ENCODE measurements at places on chromosomes 11 and 22.

GRCh38 chr11:20251496-20251895, 91.2 kb upstream of the DBX1 start:
- no peak for DNase-seq

GRCh38 chr11:555780-556661, 4.5 kb downstream of the LMNTD2 start:
- DNase-seq: no peak

DNA sequence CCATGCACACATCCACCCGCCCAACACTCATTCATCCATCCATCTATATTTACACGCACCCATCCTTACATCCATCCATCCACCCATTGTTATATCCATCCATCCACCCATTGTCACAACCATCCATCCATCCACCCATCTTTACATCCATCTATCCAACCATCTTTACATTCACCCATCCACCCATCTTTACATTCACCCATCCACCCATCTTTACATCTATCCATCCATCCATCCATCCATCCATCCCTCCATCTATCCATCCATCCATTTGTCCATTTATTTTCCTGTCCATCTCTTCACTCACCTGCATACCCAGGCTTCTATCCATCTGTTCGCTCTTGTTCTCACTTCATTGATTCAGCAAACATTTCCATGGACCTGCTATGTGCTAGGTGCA, 49.8 kb downstream of the SGSM1 start:
- no peak for DNase-seq

- no peak for DNase-seq
Observed at GRCh38 chr11:76005756-76006155, 190.7 kb downstream of the UVRAG start.

GRCh38 chr11:2944530-2944929, 15.3 kb upstream of the PHLDA2 start:
- DNase-seq: no peak
